ENCODE measurements at places on chromosomes 3 and 15.

- DNase-seq, result no peak
Observed at GRCh38 chr15:58549013-58549784, 117.4 kb downstream of the LIPC start.

GRCh38 chr3:177141899-177142646 is 55.2 kb downstream of the TBL1XR1 start:
- DNase-seq, result no peak

DNA sequence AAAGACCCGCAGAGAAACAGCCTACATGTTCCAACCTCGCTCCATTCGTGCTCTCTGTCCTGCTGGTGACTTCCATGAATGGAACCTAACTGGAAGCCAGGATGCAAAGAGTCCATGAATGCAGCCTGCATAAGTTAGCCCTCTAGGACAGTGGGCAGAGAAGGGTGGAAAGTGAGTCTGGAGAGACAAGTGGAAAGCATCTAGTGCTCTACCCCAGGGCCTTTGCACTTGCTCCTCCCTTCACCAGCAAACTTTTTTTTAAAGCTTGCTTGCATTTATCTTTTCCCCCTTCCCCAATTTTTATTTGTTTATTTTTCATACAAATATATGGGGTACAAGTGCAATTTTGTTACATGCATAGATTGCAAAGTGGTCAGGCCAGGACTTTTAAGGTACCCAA is 7.9 kb upstream of the CYP1A1 start:
- DNase-seq, result no peak

GRCh38 chr3:116947148-116947547 is 237.6 kb downstream of the TUSC7 start:
- no peak for DNase-seq
